Kasumi-1 (cell line): ENCODE measurements at places on chromosomes 12 and 14.

- DNase-seq: peak; percentile 3
Measured at GRCh38 chr14:96940009-96940408, 142.8 kb downstream of the VRK1 start.

GRCh38 chr14:95656634-95657033 lies 29.6 kb upstream of the TCL1B start:
- DNase-seq: no peak

GRCh38 chr12:124010687-124011086 lies 37.7 kb downstream of the ZNF664 start:
- DNase-seq: no peak

DNA sequence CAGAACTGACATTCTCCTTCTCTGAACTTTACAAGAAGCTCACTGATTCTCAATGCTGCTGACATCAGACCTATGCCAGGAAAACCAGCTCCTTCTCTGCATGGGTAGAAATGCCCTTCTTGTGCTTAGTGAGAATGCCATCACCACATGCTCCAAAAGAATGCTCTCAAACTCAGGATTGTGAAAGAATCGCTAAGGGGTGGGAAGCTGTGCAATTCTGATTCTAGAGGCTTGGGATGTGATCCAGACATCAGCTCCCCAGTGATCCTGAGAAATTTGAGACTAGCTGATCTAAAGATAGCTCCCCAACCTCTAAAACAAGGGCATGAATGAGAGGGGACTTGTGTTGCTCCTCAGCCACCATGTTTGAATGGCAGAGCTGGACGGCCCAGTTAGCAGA lies 113.2 kb downstream of the DPF3 start:
- no peak for DNase-seq

- DNase-seq: no peak
Measured at GRCh38 chr14:71394386-71394785, 487.1 kb downstream of the PCNX1 start.

DNA sequence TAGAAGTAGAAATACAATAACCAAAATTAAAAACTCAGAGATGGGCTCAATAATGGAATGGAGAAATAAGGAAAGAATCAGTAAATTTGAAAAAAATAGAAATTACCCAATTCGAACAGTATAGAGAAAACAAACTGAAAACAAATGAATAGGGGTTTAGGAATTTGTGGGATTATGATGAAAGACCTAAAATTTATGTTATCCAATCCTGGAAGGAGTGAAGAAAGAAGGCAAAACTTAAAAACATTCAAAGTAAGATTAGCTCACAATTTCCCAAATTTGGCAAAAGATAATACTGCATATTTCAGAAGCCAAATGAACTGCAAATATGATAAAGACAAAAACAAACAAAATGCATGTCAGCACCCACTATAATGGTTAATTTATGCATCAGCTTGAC lies 177.1 kb downstream of the CCDC91 start:
- DNase-seq: no peak

- peak; percentile 29 for DNase-seq
Measured at GRCh38 chr14:106003351-106003750, 477.0 kb downstream of the TMEM121 start.

DNA sequence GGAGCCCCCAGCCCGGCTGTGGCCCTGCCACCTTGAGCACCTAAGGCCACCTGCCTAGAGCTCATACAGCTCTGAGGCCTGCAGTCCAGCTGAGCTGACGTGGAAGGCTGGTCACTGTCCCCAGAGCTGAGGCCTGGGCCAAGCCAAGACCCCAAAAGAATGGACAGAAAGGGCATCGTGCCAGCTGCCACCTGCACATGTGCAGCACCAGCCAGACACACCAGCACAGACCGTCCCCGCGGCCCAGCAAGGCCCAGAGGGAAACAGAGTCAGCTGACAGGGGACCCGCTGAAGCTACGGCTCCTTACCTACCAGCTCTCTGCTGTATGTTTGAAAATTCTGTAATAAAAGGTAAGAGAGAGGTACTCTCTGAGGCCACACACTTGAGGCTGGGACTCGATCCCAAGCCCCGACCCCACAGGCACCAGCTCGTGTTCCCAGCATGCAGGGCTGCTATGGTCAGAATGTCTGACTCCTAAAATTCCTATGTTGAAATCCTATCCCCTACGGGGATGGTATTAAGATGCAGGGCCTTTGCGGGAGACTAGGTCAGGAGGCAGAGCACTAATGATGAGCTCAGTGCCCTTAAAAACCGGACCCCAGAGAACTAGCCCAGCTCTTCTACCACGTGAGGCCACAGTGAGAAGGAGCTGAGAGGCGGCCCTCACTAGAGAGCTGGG lies 25.4 kb downstream of the BRF1 start:
- no peak for DNase-seq

DNA sequence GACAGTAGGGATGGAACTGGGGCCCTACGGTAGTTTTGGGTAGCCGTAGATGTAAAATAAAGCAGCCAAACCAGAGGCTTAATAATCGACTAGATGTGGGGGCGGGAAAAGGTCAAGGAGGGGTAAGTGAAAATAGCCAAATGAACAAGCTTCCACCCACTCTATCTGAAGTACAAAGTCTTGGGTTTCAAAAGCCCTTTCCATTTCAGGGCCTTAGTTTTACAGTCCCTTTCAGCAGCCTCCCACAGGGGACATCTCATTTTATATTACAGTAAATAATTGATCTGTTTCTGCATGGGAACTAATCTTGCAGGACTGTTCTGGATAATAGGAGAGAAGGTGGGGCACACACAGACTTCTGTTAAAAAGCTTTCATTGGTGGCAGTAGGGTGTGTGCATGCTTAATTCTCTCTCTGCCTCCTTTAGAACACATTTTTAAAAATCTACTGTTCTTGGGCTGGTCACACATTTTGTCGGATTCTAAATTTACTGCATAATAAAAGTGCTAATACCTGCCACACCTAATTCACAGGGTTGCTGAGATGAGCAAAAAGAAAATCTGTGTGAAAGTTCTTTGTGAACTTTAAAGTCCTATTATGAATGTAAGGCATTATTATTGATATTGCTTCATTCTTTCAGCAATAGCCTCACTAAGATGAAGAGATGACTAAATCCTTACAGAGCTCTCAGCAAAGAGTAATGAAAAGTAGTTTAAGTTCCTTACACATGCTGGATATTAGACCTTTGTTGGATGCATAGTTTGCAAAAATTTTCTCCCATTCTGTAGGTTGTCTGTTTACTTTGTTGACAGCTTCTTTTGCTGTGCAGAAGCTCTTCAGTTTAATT lies 104.6 kb downstream of the ITPR2 start:
- no peak for DNase-seq

DNA sequence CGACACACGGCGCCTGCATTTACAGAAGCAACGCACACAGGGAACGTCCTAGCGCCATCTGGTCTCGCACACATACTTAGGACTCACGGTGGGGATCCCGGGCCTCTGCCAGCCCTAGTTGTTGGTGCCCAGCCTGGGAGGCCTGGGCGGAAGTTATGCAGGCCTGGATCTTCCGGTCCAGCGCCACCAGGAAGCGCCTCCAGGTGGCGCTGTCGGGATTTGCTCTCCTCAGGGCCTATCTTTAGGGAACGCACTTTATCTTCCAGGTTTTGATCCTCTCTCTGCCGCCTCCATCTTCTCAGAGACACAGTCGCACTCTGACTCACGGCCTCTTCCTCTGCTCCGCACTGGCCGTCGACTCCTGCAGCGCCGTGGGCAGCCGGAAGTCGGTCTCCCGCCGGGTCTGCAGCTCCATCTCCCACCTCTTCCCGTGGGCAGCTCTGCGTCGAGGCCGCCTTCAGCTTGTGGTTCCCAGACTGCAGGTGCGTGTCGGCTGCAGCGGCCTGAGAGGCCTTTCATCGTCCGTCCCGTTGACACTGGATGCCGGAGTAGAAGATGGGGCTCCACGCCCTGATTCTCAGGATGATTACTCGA lies 760.4 kb downstream of the TMEM121 start:
- no peak for DNase-seq

GRCh38 chr12:95986635-95987570 lies 9.2 kb downstream of the HAL start:
- no peak for DNase-seq
